Esophagus (tissue), 2 donors: ENCODE measurements at places on chromosomes 2 and 18. TPM values are rescaled to one million over a fixed set of nuclear protein-coding genes. Genes with fewer than 3 reads are reported as not detected.

Gene MDH1B
- 0.51 TPM for polyA plus RNA-seq

Gene OTX1
- 0.61 TPM for polyA plus RNA-seq

Gene TCF4
- 4.8 TPM for polyA plus RNA-seq

Gene TRABD2A
- polyA plus RNA-seq, result 0.32 TPM

Gene ANKRD30BL
- not detected for polyA plus RNA-seq

Gene SOCS6
- polyA plus RNA-seq, result 12.7 TPM
